ENCODE measurements at places on chromosomes 12 and 14.
A peak's percentile ranks its signal among the peaks of the same experiment; 100 is the strongest.

DNA sequence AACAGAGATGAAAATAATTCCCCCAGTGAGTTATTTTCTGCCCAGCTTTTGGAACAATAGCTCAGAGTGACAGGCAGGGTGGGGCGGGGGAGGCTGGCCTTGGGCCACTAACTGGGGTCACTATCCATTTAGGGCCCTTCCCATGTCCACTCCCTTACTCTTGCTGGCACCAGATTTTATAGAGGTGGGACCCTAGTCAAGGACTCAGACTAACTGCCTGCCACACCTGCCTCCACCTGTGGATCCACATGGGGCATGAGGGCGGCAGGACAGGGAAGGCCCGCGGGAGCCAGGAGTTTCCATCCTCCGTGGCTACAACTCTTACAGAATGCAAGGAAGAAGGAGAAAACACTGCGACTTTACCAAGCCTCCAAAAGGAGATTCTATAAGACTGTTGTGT is 10.1 kb downstream of the VDR start:
- DNase-seq: no peak

DNA sequence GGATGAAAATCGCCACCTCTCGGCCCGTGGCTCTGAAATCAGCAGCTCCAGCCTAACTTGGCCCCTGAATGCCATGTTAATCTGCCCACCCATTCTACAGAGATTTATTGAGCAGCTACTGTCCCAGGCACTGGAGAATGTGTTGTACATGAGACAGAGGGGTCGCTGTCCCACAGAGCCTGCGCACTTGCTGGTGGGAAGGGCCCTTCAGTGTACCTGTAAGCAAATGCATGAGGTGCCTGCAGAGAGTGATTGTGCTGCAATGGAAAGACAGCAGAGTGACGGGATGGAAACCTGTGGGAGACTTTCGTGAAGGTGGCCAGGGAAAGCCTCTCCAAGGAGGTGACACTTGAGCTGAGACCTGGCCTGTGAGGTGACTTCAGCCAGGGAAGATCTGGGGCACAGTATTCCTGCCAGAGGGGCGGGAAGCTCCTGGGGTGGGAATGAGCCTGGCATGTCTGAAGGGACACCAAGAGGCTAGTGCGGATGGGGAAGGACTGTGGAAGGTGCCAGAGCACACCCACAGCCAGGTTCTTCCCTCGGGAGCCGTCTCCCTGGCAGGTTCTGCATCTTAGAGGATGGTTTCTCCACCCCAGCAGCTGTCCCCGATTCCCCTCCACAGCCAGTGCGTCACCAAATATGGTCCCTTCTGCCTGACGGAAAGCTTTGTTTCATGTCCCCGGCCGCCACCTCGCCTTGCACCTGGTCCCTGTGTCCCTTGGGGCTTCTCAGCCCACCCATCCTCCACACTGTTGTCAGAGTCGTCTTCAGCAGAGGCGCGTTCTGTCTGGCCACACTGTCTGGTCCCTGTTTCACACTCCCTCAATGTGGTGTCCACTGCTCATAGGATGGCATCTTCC is 8.7 kb downstream of the SMIM41 start:
- DNase-seq: peak; percentile 65

DNA sequence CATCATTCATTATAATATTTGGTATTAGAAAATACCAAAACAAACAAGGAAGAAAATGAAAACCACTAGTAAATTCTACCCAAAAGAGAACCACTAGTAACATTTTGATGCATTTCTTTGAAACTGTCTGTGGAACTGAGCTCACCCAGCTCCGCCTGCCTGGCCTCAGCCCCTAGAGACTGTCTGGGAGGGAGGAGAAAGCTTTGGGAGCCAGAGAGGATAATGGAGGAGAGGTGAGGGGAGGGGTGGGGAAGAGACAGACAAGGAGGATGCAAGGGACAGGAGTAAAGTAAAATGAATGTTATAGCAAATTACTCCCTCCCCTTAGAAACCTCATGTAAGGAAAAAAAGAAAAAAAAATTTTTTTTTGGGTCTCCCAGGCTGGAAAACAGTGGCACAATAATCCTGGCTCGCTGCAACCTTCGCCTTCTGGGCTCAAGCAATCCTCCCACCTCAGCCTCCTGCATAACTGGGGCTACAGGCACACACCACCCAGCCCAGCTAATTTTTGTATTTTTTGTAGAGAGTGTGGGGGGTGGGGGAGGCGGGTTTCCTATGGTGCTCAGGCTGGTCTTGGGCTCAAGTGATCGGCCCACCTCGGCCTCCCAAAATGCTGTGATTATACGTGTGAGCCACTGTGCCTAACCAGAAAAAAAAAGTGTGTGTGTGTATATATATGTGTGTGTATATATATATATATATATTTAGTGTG is 3.2 kb upstream of the MMP19 start:
- no peak for DNase-seq

DNA sequence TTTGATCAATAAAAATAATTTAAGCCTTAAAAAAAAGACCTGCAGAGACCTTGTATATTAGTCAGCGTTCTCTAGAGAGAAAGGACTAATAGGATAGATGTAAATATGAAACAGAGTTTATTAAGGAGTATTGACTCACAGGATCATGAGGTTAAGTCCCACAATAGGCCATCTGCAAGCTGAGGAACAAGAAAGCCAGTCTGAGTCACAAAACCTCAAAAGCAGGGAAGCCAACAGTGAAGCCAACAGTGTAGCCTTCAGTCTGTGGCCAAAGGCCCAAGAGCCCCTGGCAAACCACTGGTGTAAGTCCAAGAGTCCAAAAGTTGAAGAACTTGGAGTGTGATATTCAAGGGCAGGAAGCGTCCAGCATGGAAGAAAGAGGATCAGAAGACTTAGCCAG is 66.3 kb downstream of the TBX5 start:
- no peak for DNase-seq

- DNase-seq: no peak
These were observed 134 bp downstream of the DUSP6 start for GRCh38 chr12:89352242-89352491.

GRCh38 chr12:132413931-132414588 is 75.9 kb upstream of the FBRSL1 start:
- DNase-seq: peak; percentile 57

DNA sequence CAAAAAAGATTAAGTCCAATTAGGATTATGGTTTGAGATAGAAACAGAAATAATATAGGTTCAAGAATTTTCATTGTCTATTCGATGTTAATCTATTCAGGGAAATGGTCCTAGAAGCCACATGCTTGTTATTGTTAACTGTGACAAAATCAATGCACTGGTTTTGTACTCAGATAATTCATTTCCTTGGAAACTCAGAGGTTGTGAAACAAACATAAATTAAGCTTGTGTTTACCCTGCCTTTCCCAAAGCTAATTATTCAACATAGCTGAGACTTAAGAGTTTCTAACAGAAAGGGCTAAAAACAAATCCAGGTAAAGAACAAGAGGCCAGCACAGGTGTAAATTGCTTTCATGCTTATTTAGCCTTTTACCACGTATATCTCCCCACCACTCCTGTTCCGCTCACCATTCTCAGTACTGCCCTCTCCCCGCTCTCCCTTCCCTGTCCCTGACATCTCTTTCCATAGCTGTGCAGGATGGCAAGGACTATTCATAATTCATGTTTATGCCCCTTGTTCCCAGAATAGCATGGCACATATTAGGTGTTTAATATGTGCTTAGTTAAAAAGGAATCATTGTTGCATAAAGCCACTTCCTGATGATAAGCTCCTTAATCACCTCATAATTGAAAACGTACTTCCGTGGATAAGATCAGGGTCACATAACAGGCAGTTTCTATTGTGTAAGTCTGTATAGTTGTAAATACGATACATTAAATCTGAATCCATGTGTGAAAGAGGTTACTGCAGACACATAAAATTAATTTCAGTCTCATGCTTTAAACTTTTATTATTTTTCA is 131.8 kb upstream of the USP15 start:
- no peak for DNase-seq

DNA sequence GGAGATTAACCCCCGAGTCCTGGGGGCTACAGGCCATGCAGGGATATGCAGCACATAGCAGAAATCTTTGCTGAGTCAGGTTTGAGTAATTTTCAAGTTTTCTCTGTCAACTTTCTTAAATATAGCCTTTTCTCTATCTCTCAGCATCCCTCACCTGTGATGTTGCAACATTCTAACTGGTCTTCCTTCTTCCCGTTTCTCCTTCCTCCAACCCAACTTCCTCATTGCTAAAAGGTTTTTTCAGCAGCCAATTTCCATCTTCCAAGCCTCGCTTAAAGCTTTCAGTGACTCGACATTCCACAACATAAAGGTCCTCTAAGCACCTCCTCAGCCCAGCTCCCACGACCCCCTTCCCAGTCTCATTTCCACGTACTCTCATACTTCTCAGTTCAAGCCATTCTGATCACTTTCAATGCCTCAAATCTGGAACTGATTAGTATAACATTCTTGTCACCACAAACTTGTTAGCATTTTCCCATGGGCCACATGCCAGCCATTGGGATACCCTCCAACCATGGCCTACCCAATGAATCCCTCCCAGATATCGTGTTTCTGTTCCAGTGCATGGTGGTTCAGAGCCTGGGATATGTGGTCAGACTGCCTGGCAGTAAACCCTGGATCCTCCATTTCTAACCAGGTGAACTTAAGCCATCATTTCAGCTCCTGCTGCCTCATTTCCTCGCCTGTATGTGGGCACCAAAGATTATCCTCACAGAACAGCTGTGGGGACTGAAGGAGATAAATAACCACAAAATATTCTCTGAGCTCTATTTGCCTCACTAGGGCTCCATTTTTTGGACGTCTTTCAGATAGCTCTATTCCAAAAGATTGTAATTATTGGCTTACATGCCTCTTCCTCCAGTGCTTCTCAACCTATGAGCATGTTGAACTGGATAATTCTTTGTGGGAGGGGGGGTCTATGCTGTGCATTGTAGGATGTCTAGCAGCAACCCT is 65.8 kb downstream of the KCNK10 start:
- no peak for DNase-seq

GRCh38 chr12:108814462-108815211 is 42.7 kb downstream of the SSH1 start:
- DNase-seq: no peak

DNA sequence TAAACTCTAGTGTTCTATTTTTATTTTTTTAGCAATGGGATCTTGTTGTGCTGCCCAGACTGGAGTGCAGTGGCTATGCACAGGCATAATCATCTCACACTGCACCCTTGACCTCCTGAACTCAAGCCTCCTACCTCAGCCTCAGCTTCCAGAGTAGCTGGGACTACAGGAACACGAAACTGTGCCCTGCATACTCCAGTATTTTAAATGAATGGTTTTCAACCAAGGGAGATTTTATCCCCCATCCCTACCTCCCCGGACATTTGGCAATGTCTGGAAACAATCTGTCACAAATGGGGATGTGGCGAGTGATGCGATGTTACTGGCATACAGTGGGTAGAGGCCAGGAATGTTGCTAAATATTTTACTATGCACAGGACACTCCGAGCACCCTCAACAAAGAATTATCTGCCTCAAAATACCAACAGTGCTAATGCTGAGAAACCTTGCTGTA is 2.1 kb downstream of the CBX5 start:
- no peak for DNase-seq

DNA sequence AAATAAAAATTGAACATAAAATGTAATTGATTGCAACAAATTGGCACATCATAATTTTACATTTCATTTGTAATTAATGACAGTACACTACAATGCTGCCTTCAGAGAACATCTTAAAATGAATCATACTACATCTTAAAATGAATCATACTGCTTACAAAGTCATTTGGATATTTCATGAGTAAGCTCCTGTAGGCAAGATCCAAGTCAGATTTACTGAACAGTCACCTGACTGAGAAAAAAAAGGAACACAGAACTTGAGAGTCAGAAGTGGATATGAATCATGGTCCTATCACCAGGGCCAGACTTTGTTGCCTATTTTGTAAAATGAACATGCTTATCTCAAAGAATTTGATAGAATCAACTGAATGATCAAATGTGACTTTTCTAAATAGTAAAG is 32.7 kb upstream of the FBLN5 start:
- peak; percentile 43 for DNase-seq

DNA sequence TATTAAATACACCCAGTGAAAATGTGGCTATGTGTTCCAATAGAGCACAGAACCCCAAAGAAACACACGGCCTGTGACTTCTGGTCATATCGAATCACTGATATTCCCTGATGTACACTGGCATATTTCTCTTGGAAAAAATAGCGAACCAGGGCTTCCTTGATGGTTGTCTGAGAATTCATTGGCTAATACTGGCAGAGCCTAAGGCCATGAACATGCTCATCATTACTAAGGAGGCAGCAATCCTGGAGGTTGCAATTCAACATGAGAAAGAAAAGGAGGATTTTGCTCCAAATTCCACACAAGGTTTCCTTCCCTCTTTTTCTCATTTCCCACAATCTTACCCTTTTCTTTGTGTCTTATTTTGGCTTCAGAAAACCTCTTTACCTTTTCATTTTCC is 212.9 kb upstream of the HMGA2 start:
- no peak for DNase-seq

DNA sequence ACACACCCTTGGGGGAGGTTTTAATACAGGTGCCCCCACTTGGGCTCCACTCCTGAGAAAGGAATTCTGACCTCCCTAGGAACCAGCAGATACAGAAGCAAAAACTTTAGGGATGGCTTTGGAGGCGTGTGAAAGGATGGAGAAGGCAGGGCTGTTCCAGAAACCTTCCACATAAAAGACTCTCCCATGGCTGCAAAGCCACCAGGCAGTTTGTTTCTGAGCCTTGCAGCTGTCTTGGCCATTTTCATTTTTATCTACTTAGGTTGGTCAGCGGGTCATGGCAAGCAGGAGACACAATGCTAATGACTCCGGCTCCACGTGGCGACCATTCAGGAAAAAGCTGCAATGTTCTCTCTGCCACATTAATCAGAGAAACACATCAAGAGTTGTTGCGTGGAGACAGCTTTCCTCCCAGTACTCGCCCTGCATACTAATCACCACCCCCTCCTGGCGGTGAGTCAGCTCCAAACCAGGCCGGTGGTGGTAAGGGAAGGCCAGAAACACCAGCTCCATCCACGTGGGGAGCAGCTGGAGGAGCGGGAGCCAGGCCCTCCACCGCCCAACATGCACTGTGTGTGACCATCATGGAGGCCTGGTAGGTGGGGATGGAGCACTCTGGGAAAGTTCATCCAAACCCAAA is 30.9 kb upstream of the IRF2BPL start:
- DNase-seq: no peak

DNA sequence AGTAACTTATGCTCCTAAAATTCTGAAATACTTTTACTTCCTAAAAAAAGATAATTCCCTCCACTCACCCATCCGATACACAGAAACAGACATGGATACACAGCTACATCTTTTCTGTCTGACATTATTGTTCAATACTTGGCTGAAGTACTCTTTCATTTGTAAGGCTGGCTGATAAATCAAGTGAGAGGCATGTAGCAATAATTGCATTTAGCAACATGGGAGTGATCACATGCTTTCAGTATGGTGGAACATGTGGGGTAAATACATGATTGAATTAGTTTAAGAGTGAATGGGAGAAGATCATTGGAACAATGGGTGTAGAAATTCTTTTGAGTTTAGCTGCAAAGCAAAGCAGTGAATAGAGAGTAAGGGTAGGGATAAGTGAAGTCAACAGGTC is 25.6 kb downstream of the PTPRQ start:
- no peak for DNase-seq

- no peak for DNase-seq
These were observed 401.4 kb downstream of the ZFP36L1 start for GRCh38 chr14:68391311-68392014.

Measured in GM10248 (cell line).